ENCODE measurements at places on chromosomes 12 and 14.

DNA sequence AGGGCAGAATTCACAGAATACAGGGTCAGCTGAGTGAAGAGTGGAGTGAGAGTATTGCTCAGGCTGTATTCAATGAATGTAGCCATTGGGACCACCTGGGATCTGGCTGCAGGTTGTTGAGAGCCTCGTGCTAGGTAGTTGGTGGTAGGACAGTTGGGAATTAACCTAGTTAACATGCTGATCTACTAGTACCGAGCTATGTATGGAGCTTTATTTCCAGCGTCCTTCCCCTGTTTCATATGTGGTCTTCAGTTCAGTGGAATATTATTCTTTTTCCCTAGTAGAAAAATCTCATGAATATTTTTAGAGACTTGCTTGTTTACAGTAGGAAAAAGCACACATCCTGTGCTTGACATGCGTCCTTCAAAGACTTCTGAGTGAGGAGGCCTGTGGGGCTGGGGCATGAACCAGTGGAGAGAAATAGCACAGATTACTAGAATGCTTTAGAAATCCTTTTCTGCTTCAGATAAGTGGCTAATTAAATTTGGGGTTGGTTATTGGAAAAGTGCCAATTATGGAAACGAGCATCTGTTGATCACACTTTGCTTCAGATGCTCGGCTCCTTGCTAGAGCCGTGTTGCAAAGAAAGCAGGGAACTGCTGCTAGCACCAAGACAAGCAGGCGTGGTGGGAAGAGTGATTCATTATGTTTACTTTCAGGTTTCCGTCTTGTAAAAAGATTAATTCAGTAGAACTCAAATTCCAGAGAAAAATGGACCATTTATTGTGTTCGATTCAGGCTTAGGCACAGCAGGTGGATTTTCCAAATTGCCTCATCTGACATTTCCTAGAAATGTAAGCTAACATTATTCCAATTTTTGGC is 53.6 kb downstream of the ARF6 start:
- no peak for DNase-seq

DNA sequence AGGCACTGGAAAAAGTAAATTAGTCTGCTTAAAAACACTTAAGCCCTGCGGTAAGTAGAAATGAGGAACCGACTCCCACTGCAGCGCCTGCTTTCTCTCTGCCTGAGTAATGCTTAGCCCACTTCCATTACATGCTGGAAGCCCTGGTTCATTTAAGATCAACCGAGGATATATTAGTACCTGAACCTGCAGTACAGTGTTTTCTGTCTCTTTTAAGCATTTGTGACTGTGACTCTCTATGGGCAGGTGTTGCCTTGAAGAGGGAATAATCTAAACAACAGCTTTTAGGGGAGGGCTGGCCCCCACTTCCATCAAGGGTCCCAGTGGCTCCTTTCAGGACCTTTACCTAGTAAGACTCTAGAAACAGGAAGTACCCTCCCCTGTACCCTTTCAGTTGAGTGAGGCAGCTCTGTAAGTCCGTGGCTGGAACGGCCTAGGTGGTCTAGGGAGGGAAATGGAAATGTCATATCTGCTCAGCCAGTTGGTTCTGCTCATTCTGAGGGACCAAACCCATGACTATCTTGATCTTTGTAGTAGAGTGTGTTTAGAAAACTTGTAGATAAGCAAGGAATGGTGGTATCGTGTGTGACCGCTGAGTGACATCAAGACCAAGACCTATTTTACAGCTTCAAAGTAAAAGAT is 56.2 kb downstream of the FNTB start:
- peak; percentile 79 for DNase-seq

DNA sequence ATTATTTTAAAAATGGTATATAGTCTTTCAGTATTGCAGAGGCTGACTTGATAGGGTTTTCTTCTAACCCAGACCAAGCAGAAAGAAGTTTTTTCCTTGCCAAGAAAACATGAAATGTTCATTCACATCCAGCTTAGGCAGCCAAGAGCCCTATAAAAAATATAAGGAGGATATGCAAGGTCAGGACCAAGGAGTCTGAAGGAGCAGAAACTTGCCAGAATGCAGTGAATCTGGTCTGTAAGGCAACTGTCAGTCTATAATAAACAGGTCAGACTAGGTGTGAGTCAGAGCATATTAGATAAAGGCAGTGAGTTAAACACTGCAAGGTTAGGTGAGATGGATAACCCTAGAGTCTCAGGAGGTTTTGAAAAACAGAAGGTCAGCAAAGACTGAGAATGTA is 645.5 kb downstream of the C12orf50 start:
- DNase-seq = no peak

DNA sequence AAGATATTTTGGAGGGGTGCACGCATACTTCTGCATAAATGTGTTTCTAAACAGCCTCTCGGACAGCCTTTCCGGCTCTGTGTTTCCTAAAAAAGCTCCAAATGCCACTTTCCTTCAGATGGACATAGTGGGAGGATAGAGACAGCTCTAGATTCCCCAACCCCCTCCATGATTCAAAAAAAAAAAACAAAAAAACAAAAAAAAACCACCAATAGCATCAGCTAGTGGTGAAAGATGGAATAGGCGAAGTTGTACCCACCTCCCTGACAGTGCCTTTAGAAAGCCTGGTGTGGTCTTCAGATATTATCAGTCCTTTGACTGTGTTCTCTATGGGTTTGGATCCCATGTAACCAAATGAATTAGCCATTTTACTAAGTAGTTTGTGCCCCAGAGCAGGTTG is 94.1 kb downstream of the PHETA1 start:
- no peak for DNase-seq

- no peak for DNase-seq
Measured at GRCh38 chr14:76136476-76137110, 15.1 kb upstream of the GPATCH2L start.

DNA sequence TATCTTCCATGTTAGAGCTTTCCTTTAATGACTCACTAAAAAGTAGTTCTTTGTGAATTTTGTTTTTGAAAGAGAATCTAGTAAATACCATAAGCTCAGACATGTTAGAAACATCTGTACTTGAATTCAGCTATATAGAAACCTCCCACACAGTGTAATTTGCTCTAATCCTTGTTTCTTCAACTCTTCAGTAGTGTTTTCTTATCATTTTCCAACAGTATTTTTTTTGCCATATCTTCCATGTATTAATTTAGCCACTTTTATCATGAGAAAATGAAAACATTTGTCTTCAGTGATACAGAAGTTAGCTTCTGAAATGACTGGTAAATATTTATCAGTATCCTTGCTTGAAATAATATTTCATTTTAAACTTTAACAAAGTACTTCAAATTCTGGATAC is 73.6 kb downstream of the ARID2 start:
- DNase-seq = no peak

GRCh38 chr14:55370883-55371455 is 40.7 kb downstream of the ATG14 start:
- no peak for DNase-seq

DNA sequence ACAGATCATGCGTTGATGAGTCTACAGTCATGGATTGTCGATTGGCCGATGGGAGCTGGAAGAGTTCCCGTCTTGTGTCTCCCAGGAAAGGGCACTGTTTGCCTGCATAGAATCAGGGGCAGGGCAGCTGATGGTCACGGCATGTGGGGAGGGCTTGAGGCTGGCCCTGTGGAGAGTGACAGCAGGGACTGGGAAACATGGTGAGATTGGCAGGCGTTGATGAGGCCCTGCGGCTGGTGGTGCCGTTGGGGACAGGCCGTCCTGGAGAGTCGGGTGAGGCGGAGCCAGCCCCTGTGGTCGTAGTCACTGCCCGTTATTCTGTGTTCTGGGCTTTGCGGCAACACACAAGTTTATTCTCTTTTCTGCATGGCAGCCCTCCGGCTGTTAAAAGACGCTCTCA is 52.9 kb downstream of the TECPR2 start:
- no peak for DNase-seq

Measured in GDM1 (cell line).